ENCODE measurements at places on chromosomes 7 and 10. TPM values are rescaled to one million over a fixed set of nuclear protein-coding genes. Genes with fewer than 3 reads are reported as not detected.

Gene BAMBI
- 3.0 TPM for total RNA-seq

Gene TBXAS1
- 1.2 TPM for total RNA-seq

Gene PRF1
- total RNA-seq, result 0.25 TPM

Gene PILRA
- 1.2 TPM for total RNA-seq

Gene SLC13A1
- total RNA-seq, result not detected
